ENCODE measurements at places on chromosomes 3 and 15. TPM values are rescaled to one million over a fixed set of nuclear protein-coding genes. Genes with fewer than 3 reads are reported as not detected.

The CDC25A gene
- 4.6 TPM for total RNA-seq

The TAGLN3 gene
- total RNA-seq = 78.5 TPM

The SLC25A38 gene
- 20.0 TPM for total RNA-seq

The MST1R gene
- 1.8 TPM for total RNA-seq

The GP5 gene
- total RNA-seq = 1.1 TPM

The NR2E3 gene
- 218 TPM for total RNA-seq

The ASB14 gene
- total RNA-seq = 0.33 TPM

The ZPLD1 gene
- 1.9 TPM for total RNA-seq

The P2RY13 gene
- total RNA-seq = 0.55 TPM

The CACNA2D2 gene
- total RNA-seq = 17.4 TPM
